ENCODE measurements at places on chromosomes 7 and 10.
A peak's percentile ranks its signal among the peaks of the same experiment; 100 is the strongest.

GRCh38 chr7:155230169-155230593, 67.5 kb upstream of the INSIG1 start:
- H3K4me1 ChIP-seq = peaks cover 8% of the 10 kb centered on the region
- H3K4me3 ChIP-seq = no peak overlapping the region
- H3K36me3 ChIP-seq = peaks cover 3% of the 10 kb centered on the region
- H3K27me3 ChIP-seq = peaks cover 29% of the 10 kb centered on the region

DNA sequence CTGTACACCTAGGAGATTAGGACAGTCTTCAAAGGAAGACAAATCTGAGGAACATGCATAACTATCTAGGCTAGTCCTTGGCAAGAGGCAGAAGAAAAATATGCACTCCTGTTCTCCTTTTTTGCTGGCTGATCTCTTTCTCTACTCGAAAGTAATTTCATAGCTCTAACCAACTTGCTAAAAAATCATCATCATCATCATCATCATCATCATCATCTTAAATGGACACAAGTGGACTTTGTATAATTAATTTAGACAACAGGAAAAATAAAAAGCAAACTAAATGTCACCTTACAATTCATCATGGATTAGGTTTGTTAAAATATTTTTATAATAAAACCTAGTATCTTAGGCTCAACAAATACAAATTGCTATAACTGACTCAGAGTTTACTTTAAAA, 47.2 kb upstream of the DKK1 start:
- H3K27ac ChIP-seq = no peak overlapping the region
- no peak overlapping the region for H3K4me3 ChIP-seq
- DNase-seq = no peak
- no peaks in the 10 kb centered on the region for H3K27me3 ChIP-seq

DNA sequence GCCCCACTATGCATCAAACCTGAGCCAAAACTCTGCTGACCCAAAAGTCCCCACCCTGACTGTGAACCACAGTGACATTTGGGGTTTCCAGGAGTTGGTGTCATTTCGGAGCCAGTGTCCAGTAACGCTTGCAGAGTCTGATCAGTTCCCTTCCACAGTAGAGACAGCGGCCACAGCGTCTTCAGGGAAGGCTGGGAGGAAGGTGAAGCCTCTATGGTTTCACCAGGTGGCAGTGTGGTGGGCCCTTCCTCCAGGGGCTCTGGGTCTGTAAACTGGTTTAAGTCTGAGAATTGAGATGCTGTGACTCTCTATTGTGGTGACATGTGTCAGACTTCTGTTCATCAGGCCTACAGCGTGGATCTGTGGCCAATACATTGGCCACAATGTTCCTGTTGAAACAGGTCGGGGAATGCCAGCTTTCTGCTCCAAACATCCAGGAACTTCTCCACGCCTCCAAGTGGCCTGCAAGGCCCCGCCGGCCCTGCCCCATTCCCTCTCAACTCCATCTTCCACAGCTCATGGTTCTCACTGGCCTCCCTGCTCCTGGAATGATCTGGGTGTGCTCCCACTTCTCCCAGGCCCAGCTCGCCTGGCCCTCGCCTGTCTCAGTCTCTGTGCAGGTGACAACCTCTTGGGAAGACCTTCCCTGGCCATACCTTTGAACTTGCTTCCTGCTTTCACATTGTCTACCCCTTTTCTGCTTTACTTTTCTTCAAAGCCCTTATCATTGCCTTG, 124.5 kb upstream of the FAM20C start:
- no peaks in the 10 kb centered on the region for H3K36me3 ChIP-seq
- DNase-seq = no peak
- peaks cover 4% of the 10 kb centered on the region for H3K4me1 ChIP-seq

- H3K4me1 ChIP-seq = no peaks in the 10 kb centered on the region
- H3K36me3 ChIP-seq = no peaks in the 10 kb centered on the region
- no peak for DNase-seq
- no peak overlapping the region for H3K27ac ChIP-seq
- no peaks in the 10 kb centered on the region for H3K27me3 ChIP-seq
Measured at GRCh38 chr10:59434463-59435321, 72.3 kb upstream of the FAM13C start.

- no peaks in the 10 kb centered on the region for H3K36me3 ChIP-seq
- DNase-seq = no peak
- no peaks in the 10 kb centered on the region for H3K4me1 ChIP-seq
Measured at GRCh38 chr10:126117196-126117595, 220.8 kb downstream of the FANK1 start.

DNA sequence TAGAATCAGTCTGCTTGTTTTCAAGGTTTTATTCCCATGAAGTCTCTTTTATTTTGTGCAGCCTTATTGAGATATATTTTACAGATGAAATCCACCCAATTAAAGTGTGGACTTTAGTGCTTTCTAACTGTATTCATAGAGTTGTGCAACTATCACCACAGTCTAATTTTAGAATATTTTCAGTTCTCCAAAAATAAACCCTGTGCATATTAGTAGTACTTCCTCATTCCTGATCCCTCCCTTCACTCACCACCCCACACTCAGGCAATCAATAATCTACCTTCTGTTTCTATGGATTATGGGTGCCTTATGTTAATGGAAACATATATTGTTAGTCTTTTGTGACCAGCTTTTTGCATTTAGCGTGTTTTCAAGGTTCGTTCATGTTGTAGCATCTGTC, 185.7 kb upstream of the TMEM72 start:
- H3K27ac ChIP-seq = no peak overlapping the region
- DNase-seq = no peak
- no peaks in the 10 kb centered on the region for H3K36me3 ChIP-seq
- H3K4me3 ChIP-seq = no peak overlapping the region
- no peaks in the 10 kb centered on the region for H3K4me1 ChIP-seq
- H3K27me3 ChIP-seq = no peaks in the 10 kb centered on the region

GRCh38 chr10:8407501-8408021, 353.1 kb downstream of the GATA3 start:
- DNase-seq = no peak
- no peaks in the 10 kb centered on the region for H3K27me3 ChIP-seq
- peak overlapping the region; percentile 47 for H3K4me3 ChIP-seq
- peaks cover 3% of the 10 kb centered on the region for H3K36me3 ChIP-seq
- peaks cover 51% of the 10 kb centered on the region for H3K4me1 ChIP-seq

DNA sequence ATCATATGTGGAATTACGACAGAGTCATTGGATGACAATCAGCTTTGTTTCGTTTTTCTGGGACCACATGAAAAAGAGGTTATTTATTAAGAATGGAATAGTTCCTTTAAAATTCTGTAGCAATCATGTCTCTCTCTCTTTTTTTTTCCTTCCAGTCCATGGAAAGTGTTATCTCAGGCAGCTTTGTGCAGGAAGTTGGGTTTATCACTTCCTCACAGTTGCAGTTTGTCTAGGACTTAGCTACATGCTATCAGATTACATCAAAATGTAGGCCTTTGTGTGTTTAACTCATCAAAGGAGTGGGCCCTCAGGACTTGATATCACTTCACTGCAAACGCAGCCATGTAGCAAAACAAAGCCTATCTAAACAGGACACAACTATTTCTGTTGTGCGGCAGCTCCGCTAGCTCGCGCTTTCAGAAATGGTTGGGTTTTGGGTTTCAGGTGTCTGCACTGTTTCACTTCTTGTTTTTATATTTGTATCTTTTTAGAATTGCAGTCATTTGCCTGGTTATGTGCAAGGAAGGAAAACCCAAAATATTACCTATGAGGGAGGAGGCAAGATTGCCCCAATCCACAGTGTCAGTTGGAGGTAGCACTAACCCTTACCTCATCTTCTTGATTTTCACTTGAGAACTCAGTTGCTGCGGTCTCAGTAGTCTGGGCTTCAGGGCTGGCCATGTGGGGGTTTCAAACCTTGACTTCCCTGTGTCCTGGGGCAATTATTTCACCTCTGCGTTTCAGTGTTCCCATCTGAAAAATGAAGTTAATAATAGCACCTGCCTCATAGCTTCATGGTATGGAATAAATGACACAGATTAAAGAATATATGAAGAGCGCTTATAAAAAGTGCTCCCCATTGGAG, 66.7 kb downstream of the HHEX start:
- H3K27ac ChIP-seq = no peak overlapping the region
- H3K4me3 ChIP-seq = no peak overlapping the region
- H3K27me3 ChIP-seq = peaks cover 3% of the 10 kb centered on the region
- H3K36me3 ChIP-seq = no peaks in the 10 kb centered on the region
- no peak for DNase-seq

DNA sequence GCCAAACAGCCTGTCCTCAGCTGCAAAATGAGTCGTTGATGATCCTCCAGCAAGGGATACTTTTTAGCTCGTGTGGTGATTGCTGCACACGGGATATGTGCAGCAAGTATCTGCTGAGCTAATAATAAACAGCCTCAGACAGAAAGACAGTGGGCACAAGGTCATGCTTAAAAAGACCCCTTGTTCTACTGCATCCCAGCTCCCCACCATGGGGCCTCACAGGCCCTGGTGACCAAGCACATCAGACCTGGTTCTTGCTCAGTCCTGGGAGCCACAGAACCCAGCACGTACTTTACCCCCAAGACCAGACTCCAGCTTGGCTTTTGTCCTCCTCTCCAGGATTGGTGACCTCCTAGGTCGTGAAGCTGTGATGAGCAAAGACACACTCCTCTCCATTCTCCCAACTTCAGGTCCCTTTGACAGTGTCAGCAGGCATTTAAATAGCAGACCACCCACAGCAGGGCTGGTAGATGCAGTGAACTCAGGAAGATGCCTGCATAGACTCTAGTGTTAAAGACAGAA, 50.5 kb downstream of the EGFR start:
- H3K4me1 ChIP-seq = peaks cover 13% of the 10 kb centered on the region
- DNase-seq = no peak
- H3K4me3 ChIP-seq = no peak overlapping the region
- peaks cover 37% of the 10 kb centered on the region for H3K27me3 ChIP-seq

GRCh38 chr10:49597426-49598163, 12.5 kb upstream of the SLC18A3 start:
- H3K36me3 ChIP-seq = no peaks in the 10 kb centered on the region
- H3K4me1 ChIP-seq = peaks cover 5% of the 10 kb centered on the region
- no peak for DNase-seq
- no peak overlapping the region for H3K27ac ChIP-seq

- no peak overlapping the region for H3K27ac ChIP-seq
- H3K27me3 ChIP-seq = peaks cover 27% of the 10 kb centered on the region
- H3K36me3 ChIP-seq = no peaks in the 10 kb centered on the region
- H3K4me3 ChIP-seq = no peak overlapping the region
- no peak for DNase-seq
- peaks cover 6% of the 10 kb centered on the region for H3K4me1 ChIP-seq
Measured at GRCh38 chr7:45140827-45141226, 16.8 kb upstream of the RAMP3 start.

- DNase-seq = no peak
- H3K4me1 ChIP-seq = no peaks in the 10 kb centered on the region
- H3K4me3 ChIP-seq = no peak overlapping the region
- no peak overlapping the region for H3K27ac ChIP-seq
- H3K27me3 ChIP-seq = no peaks in the 10 kb centered on the region
Measured at GRCh38 chr7:32075612-32076011, 5.4 kb upstream of the PDE1C start.

- peaks cover 37% of the 10 kb centered on the region for H3K4me1 ChIP-seq
- peak overlapping the region; percentile 86 for H3K4me3 ChIP-seq
- no peaks in the 10 kb centered on the region for H3K36me3 ChIP-seq
- H3K27me3 ChIP-seq = peaks cover 10% of the 10 kb centered on the region
Measured at GRCh38 chr10:8133146-8133545, 78.7 kb downstream of the GATA3 start.

DNA sequence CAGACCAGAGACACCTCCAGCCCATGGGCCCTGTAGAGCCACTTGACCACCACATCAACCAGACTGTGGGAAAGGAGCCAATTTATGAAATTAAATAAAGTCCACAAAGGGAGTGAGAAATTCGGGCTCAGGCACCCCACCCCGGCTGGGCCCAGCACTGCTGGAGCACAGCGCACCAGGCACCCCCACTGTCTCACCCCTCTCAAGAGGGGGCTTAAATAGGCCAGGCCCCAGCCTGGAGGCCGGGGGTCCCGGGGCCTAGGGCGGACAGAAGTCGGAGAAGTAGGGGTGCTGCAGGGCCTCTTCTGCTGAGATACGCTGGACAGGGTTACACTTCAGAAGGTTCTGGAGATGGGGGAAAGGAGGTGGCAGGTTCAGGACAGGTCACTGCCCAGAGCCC, 3.9 kb downstream of the CDK5 start:
- peaks cover 27% of the 10 kb centered on the region for H3K4me1 ChIP-seq
- no peak overlapping the region for H3K27ac ChIP-seq
- H3K36me3 ChIP-seq = no peaks in the 10 kb centered on the region
- H3K27me3 ChIP-seq = peaks cover 5% of the 10 kb centered on the region
- H3K4me3 ChIP-seq = no peak overlapping the region

GRCh38 chr7:17136126-17136525, 162.3 kb upstream of the AHR start:
- H3K27me3 ChIP-seq = no peaks in the 10 kb centered on the region
- H3K4me3 ChIP-seq = peak overlapping the region; percentile 13
- peak overlapping the region; percentile 1 for H3K27ac ChIP-seq
- H3K4me1 ChIP-seq = peaks cover 45% of the 10 kb centered on the region
- no peak for DNase-seq

DNA sequence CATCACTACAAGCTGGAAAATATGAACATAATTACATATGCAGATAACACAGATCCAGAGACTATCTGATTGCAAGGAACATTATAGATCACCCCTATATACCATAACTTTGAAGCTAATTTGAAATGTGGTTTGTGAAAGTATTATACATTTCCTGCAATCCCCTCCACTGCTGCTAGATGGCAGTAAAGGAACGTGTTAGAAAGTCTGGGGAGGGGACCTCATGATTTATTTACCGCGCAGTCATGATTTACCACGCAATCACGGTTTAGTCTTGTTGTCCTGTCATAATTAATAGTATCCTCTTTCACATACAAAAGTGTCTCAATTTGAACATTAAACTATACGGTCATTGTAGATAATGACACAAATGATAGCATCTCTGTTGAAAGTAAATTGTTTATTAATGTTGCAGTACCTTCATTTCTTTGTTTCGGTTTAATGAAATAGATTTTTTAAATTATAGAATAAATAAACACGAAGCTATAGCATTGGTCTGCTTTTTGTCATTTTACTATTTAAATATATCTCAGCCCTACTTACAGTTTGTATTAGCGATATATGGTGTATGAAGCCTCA, 145.3 kb upstream of the PRSS1 start:
- peak overlapping the region; percentile 79 for H3K27ac ChIP-seq
- no peak for DNase-seq
- H3K4me3 ChIP-seq = no peak overlapping the region
- no peaks in the 10 kb centered on the region for H3K36me3 ChIP-seq
- H3K4me1 ChIP-seq = peaks cover 4% of the 10 kb centered on the region
- H3K27me3 ChIP-seq = no peaks in the 10 kb centered on the region

DNA sequence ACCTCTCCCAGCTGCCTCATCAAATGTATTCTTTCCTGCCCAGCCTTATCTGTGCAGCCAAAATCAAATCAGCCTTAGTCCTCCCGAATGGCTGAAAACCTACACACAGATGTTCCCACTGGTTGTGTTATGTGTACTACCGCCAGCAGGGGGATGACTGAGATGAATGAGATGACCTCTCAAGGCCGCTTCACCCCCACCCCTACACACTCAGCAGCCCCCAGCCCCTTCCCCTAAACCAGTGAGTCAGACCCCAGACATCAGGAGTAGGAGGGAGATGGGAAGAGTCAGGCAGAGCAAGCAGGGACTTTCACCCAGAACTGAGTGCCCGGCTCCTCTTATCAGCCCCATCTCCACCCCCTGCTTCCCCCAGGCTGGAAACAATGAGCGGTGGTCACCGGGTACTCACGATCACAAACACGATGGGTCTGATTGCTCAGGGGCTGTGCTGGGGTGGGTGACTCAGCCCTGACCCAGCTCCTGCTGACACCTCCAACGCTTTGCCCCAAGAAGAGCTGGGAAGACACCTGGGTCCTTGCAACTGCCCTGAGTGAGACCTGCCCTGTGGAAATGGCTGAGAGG, 6.5 kb upstream of the C10orf105 start:
- peak overlapping the region; percentile 79 for H3K4me3 ChIP-seq
- peaks cover 2% of the 10 kb centered on the region for H3K36me3 ChIP-seq
- peak overlapping the region; percentile 94 for H3K27ac ChIP-seq
- no peaks in the 10 kb centered on the region for H3K27me3 ChIP-seq

Measured in T-helper 17 cell (primary cell).